Small intestine (tissue), 16 donors: ENCODE measurements at places on chromosomes 4 and X.

GRCh38 chr4:41856797-41857196 is 78.4 kb upstream of the TMEM33 start:
- H3K4me1 ChIP-seq: no peaks in the 10 kb centered on the region
- no peaks in the 10 kb centered on the region for H3K36me3 ChIP-seq
- no peak overlapping the region for H3K27ac ChIP-seq

DNA sequence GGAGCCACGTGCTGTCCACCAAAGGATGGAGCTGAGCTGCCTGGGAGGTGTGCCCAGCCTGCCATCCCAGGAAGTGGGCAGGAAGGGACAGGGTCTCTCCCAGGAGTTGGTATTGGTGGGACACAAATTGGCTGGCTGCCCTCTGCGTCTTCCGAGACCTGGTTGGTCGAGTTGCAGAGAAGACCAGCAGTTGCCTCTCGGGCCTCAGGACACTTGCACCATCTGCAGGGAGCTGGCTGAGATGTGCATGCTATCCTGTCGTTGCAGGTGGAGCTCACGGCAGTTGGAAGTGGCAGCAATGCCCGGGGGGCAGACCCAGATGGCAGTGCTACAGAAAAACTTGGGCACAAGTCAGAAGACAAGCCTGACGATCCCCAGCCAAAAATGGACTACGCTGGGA is 30.2 kb downstream of the BCORL1 start:
- H3K27me3 ChIP-seq: no peaks in the 10 kb centered on the region
- H3K36me3 ChIP-seq: peaks cover 2% of the 10 kb centered on the region
- H3K4me1 ChIP-seq: no peaks in the 10 kb centered on the region
- no peak overlapping the region for H3K27ac ChIP-seq
- H3K4me3 ChIP-seq: no peak overlapping the region

DNA sequence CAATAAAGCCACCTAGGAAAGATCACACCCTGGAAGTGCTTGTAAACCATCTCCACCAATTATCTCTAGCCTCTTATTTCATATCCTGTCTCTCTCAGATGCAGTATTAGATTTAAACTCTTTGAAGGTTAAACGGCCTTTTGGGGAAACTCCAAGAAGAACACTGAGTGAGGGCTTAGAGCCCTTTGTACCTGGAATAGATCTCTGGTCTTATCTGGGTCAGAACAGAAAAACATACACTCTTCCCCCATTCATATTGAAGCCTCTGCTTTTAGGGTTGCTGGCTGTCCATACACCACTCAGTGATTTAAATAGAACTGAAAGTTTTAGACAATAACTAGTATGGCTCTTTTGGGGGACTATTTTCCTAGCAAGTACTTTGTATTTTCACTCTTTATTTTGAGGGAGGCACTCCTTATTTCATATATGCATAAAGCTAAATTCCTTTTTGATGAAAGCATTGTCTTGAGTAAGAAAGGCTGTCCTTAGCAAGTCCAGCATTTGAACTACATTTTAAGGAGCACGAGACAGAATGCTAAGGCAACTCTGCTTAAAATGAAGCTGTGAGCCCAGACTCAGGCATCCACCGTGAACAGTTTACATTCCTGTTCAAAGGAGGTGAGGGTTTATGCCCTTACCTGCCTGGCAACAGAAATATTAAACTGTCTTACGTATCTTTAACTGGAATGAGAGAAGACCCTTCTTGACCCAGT is 17.4 kb downstream of the YY2 start:
- no peaks in the 10 kb centered on the region for H3K4me1 ChIP-seq
- H3K4me3 ChIP-seq: no peak overlapping the region
- H3K27me3 ChIP-seq: no peaks in the 10 kb centered on the region

- no peaks in the 10 kb centered on the region for H3K36me3 ChIP-seq
- no peak for DNase-seq
- no peaks in the 10 kb centered on the region for H3K27me3 ChIP-seq
These were observed 108.6 kb downstream of the PALLD start for GRCh38 chr4:168605411-168605810.

DNA sequence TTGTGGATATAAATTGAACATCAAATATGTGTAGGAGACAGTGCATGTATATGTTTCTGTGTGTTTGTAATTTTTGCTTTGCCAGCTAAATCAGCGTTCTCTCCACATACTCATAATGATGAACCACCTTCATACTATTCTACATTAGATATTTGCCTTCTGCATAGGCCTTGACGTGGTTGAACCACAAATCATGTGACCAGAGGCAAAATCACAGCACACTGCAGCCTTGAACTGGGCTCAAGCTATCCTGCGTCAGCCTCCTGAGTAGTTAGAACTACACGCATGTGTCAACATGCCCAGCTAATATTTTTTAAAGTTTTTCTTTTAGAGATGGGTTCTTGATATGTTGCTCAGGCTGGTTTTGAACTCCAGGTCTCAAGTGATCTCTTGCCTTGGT is 9.5 kb downstream of the UBQLN2 start:
- DNase-seq: no peak
- H3K27ac ChIP-seq: no peak overlapping the region
- H3K36me3 ChIP-seq: peaks cover 2% of the 10 kb centered on the region
- H3K4me1 ChIP-seq: no peaks in the 10 kb centered on the region
- no peak overlapping the region for H3K4me3 ChIP-seq

DNA sequence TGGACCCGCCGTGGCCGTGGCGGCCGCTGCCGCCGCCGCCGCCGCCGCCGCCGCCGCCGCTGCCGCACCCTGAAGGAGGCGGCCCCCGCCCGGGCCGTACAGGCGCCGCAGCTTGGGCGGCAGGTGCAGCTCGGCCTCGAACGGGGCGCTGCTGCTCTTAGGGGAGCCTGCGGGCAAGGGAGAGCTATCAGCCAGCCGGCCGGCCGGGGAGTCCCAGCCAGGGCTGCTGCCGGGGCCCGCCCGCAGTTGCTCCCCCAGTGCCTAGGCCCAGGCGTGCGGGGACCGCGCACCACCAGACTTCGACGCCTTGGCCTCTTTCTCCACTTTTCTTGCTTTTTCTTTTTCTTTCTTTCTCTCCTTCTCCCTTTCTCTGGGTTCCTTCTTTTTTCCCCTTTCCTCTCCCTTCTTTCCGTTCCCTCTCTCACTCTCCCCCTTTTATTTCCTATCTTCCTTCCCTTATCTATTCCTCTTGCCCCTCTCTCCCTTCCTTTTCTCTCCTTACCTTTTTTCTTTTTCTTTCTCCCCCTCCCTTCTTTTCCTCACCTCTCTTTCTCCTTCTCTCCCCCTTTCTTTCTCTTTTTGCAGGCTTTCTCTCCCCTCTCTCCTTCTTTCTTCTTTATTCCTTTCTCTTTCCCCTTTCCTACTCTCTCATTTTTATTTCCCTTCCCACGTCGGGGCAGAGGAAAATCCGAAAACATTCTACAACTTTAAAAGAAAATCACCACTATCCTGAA is 2.0 kb downstream of the ARX start:
- H3K27me3 ChIP-seq: peaks cover 93% of the 10 kb centered on the region
- no peak for DNase-seq
- H3K27ac ChIP-seq: no peak overlapping the region
- H3K4me3 ChIP-seq: no peak overlapping the region

GRCh38 chr4:4226606-4227438 is at the start of gene OTOP1:
TSS of gene OTOP1 (minus strand) at chr4:4226929. CDS start at chr4:4226864, 65 bp downstream.
- H3K4me3 ChIP-seq: no peak within 1 kb of the TSS
- no peaks in the 10 kb centered on the region for H3K36me3 ChIP-seq
- peaks cover 38% of the 10 kb centered on the region for H3K27me3 ChIP-seq

DNA sequence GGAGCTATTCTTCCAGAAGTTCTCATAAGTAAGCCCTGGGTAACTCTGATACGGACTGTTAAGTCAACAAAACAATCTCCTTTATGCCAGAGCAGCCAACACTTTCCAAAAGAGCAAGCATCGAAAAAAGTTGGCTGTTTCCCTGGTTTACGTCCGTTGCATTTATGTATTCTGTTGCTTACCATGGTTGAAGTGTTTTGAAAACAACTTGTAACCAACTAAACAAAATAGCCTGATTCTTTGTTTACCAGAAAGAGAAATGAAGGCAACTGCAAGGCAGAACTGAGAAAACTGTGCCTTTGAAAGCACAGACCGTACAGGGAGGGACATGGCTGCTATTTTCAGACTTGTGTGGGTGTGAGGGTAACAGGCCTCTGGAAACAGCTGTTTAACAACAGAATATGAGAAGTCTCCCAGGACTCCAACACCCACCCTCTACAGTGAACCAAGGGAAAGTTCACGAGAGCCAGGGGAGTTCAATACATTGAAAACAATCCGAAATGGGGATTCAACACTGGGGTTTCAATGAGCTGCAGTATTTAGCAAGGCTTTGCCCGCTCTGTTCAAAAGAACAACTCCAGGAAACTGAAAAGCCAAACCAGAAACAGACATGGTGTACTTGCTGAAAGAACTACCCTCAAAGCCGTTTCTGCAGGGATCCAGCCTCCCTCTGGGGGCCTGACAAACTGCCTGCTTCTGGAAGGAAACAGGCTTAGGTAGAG is 95.8 kb upstream of the EGFL6 start:
- peak overlapping the region; percentile 94 for H3K27ac ChIP-seq
- no peaks in the 10 kb centered on the region for H3K27me3 ChIP-seq
- peaks cover 4% of the 10 kb centered on the region for H3K4me1 ChIP-seq
- H3K4me3 ChIP-seq: no peak overlapping the region
- H3K36me3 ChIP-seq: no peaks in the 10 kb centered on the region

- H3K27ac ChIP-seq: no peak overlapping the region
- H3K27me3 ChIP-seq: no peaks in the 10 kb centered on the region
- H3K36me3 ChIP-seq: no peaks in the 10 kb centered on the region
- H3K4me3 ChIP-seq: no peak overlapping the region
- H3K4me1 ChIP-seq: no peaks in the 10 kb centered on the region
These were observed 38.8 kb upstream of the MAD2L1 start for GRCh38 chr4:120105472-120105871.

DNA sequence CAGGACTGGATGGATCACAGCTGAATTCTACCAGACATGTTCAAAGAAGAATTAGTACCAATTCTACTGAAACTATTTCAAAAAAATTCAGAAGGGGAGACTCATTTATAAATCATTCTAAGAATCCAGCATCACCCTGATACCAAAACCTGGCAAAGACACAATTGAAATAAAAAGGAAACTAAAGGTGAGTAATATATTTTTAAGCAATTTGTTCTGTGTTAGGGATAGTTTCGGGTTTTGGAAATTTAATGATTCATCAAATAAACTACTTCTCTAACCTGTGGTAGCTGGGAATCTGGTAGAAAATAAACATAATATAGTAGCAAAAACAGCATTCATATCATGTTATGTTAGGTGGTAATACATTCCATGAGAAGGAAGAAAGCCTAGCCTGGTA is 662.2 kb upstream of the BOD1L1 start:
- H3K36me3 ChIP-seq: no peaks in the 10 kb centered on the region
- no peak overlapping the region for H3K4me3 ChIP-seq

- no peaks in the 10 kb centered on the region for H3K4me1 ChIP-seq
- H3K36me3 ChIP-seq: no peaks in the 10 kb centered on the region
- no peak for DNase-seq
- H3K4me3 ChIP-seq: no peak overlapping the region
- no peak overlapping the region for H3K27ac ChIP-seq
These were observed 258.1 kb upstream of the VCX3A start for GRCh38 chrX:6793000-6793399.

GRCh38 chrX:150847088-150847487 is 51.4 kb downstream of the CD99L2 start:
- no peak overlapping the region for H3K27ac ChIP-seq
- H3K4me3 ChIP-seq: no peak overlapping the region
- no peaks in the 10 kb centered on the region for H3K27me3 ChIP-seq
- no peaks in the 10 kb centered on the region for H3K36me3 ChIP-seq

GRCh38 chrX:132694382-132694781 is 205.5 kb upstream of the MBNL3 start:
- no peak for DNase-seq
- H3K27me3 ChIP-seq: no peaks in the 10 kb centered on the region
- H3K36me3 ChIP-seq: no peaks in the 10 kb centered on the region
- no peaks in the 10 kb centered on the region for H3K4me1 ChIP-seq
- no peak overlapping the region for H3K4me3 ChIP-seq

DNA sequence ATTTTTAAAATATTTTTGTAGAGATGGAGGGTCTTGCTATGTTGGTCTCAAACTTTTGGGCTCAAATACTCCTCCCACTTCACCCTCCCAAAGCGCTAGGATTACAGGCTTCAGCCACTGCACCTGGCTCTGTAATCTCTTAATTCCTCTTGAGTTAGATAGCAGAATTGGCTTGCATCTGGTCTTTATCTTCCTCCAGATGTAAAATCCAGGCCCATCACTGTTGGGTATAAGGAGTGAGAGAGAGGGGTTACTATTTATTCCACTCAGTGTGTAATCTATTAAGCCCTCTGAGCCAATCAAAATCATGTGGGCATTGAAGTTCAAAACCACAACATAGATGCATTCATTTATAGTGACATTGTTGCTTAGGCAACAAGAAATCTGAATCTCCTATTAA is 33.9 kb downstream of the ANK2 start:
- no peak overlapping the region for H3K27ac ChIP-seq
- no peaks in the 10 kb centered on the region for H3K4me1 ChIP-seq
- no peaks in the 10 kb centered on the region for H3K36me3 ChIP-seq
- no peak for DNase-seq

- H3K4me1 ChIP-seq: no peaks in the 10 kb centered on the region
- H3K36me3 ChIP-seq: no peaks in the 10 kb centered on the region
- H3K4me3 ChIP-seq: no peak overlapping the region
- no peaks in the 10 kb centered on the region for H3K27me3 ChIP-seq
- no peak for DNase-seq
These were observed 68.5 kb downstream of the EFNB1 start for GRCh38 chrX:68897118-68897945.

- H3K27ac ChIP-seq: no peak overlapping the region
- no peaks in the 10 kb centered on the region for H3K4me1 ChIP-seq
- H3K27me3 ChIP-seq: no peaks in the 10 kb centered on the region
- H3K36me3 ChIP-seq: no peaks in the 10 kb centered on the region
- no peak overlapping the region for H3K4me3 ChIP-seq
These were observed 231.5 kb upstream of the DIAPH2 start for GRCh38 chrX:96453139-96453538.

DNA sequence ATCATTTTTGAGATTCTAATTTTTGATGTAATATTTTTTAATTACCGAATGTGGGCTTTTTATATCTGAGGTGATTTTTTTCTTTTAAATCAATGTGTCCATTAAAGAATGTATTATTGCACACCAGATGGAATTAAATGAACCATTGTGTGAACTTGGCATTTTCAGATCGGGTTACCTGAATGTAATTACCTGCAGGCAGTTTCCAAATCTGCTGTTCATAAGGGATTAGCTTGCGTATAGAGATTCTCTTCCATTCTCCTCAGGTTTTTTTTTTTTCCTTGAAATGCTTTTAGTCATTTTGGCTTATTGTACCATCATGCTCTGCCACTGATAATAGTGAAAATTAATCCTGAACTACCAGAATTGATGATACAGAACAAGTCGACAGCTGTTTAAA is 511.5 kb upstream of the ATOH1 start:
- H3K36me3 ChIP-seq: no peaks in the 10 kb centered on the region
- no peaks in the 10 kb centered on the region for H3K4me1 ChIP-seq
- H3K27ac ChIP-seq: no peak overlapping the region
- no peaks in the 10 kb centered on the region for H3K27me3 ChIP-seq
- DNase-seq: no peak
